Caco-2 (cell line): ENCODE measurements at places on chromosomes 3 and 15. TPM values are rescaled to one million over a fixed set of nuclear protein-coding genes. Genes with fewer than 3 reads are reported as not detected.
A peak's percentile ranks its signal among the peaks of the same experiment; 100 is the strongest.

- H3K4me3 ChIP-seq, result no peak overlapping the region
- no peaks in the 10 kb centered on the region for H3K27me3 ChIP-seq
- H3K4me1 ChIP-seq, result no peaks in the 10 kb centered on the region
- H3K27ac ChIP-seq, result no peak overlapping the region
Observed at GRCh38 chr3:19596408-19596807, 337.6 kb downstream of the EFHB start.

GRCh38 chr3:12553921-12554391 lies 2.9 kb upstream of the MKRN2 start:
- DNase-seq, result no peak
- H3K36me3 ChIP-seq, result no peaks in the 10 kb centered on the region
- peak overlapping the region; percentile 38 for H3K4me3 ChIP-seq
- no peaks in the 10 kb centered on the region for H3K27me3 ChIP-seq

- H3K4me3 ChIP-seq, result no peak overlapping the region
- no peak for DNase-seq
- no peaks in the 10 kb centered on the region for H3K36me3 ChIP-seq
- H3K27ac ChIP-seq, result no peak overlapping the region
- H3K4me1 ChIP-seq, result no peaks in the 10 kb centered on the region
Observed at GRCh38 chr15:77945566-77945965, 131.9 kb downstream of the TBC1D2B start.

DNA sequence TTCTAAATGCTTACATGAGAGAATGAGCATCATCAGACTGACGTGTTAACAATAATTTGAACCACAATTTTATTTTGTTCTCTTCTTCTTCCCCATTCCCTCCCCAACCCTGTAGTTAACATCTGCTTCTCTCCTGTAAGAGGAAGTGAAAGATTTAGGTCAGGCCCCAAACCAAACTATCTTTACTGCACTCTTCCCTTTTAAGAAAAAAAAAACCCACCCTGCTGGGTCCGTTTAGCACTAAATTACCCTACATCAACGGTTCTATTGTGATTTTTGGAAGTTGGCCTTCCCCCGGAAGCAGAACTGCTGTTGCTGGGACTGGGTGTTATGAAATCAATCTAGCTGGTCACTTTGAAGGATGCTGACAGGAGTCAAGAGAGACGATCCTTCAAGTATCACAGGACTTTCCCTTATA lies 49.4 kb downstream of the NFKBIZ start:
- DNase-seq, result no peak
- no peaks in the 10 kb centered on the region for H3K36me3 ChIP-seq
- H3K27ac ChIP-seq, result no peak overlapping the region

Gene EMC7
- total RNA-seq, result 70.2 and 74.2 TPM in 2 replicates

DNA sequence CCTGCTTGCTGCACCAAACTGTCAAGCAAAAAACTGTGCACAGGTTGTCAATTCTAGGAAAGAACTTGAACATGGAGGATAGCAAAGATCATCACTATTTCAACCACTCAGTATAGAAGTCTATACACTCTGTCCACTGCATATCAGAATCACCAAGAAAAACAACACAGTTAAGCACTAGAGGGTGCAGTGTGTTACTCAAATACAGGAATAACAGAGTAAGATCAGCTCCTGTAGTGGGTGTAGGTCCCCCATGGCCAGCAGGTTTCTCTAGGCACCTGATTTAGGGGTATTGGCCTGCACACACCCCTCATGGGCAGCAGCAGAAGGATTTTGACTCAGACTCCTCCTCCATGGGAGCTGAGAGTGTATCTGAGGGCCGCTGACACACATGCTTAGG lies 464.1 kb downstream of the EPHA6 start:
- no peak for DNase-seq
- no peaks in the 10 kb centered on the region for H3K36me3 ChIP-seq
- H3K4me3 ChIP-seq, result no peak overlapping the region

Gene SUMF1
- 22.9 and 24.4 TPM in 2 replicates for total RNA-seq

DNA sequence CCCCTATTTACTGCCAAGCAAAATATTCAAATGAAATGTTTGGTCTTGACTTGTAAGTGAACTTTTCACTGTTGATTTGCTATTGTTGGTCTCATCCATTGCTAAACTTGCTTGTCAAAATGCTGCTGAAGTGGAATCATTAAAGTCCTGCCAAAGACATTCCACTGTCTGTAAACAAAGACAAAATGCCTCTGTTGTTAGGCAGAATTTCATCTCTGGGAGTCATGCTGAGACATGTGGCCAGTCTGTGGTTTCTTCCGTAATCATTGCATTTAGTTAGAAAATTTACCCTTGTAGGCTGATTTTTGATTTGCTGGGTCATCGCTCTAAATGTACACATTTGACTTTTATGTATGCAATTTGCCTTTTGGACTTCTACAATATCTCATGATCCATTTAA lies 577.7 kb downstream of the MECOM start:
- H3K27me3 ChIP-seq, result no peaks in the 10 kb centered on the region
- H3K4me3 ChIP-seq, result no peak overlapping the region
- H3K4me1 ChIP-seq, result no peaks in the 10 kb centered on the region

Gene SLC28A1
- not detected in 2 replicates for total RNA-seq

Gene SSR3
- total RNA-seq, result 177 and 186 TPM in 2 replicates

Gene CSTA
- 1.0 and 1.1 TPM in 2 replicates for total RNA-seq

GRCh38 chr3:44827196-44827595 lies 34.5 kb upstream of the TMEM42 start:
- no peak for DNase-seq
- no peak overlapping the region for H3K27ac ChIP-seq
- H3K36me3 ChIP-seq, result no peaks in the 10 kb centered on the region
- H3K4me1 ChIP-seq, result no peaks in the 10 kb centered on the region
- H3K27me3 ChIP-seq, result no peaks in the 10 kb centered on the region

GRCh38 chr3:109045271-109046040 lies 72.5 kb downstream of the MORC1 start:
- no peak overlapping the region for H3K4me3 ChIP-seq
- H3K27me3 ChIP-seq, result no peaks in the 10 kb centered on the region
- DNase-seq, result no peak
- no peaks in the 10 kb centered on the region for H3K4me1 ChIP-seq
- no peak overlapping the region for H3K27ac ChIP-seq
- no peaks in the 10 kb centered on the region for H3K36me3 ChIP-seq

DNA sequence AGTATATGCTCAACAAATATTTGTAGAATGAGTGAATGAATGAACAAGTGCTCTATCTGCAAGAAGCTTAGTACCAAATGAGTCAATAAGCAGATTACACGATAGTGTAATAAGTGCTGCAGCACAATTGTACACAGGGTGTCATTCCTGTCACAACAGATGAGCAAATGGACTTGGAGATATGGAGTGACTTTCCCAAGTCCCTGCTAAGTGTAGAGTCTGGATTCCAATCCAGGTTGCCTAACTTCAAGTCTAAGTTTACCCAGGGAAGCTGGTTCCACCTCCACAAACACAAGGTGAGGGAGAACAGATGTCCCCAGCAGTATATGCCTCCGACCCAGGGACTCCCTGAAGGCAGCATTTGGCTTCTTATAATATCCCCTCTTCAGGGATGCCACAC lies 77.7 kb upstream of the RAD18 start:
- no peak overlapping the region for H3K27ac ChIP-seq
- H3K4me1 ChIP-seq, result no peaks in the 10 kb centered on the region
- H3K36me3 ChIP-seq, result no peaks in the 10 kb centered on the region
- no peak for DNase-seq
- H3K27me3 ChIP-seq, result no peaks in the 10 kb centered on the region
- no peak overlapping the region for H3K4me3 ChIP-seq

Gene TMC3
- total RNA-seq, result not detected in 2 replicates

Gene AMIGO3
- not detected in 2 replicates for total RNA-seq

DNA sequence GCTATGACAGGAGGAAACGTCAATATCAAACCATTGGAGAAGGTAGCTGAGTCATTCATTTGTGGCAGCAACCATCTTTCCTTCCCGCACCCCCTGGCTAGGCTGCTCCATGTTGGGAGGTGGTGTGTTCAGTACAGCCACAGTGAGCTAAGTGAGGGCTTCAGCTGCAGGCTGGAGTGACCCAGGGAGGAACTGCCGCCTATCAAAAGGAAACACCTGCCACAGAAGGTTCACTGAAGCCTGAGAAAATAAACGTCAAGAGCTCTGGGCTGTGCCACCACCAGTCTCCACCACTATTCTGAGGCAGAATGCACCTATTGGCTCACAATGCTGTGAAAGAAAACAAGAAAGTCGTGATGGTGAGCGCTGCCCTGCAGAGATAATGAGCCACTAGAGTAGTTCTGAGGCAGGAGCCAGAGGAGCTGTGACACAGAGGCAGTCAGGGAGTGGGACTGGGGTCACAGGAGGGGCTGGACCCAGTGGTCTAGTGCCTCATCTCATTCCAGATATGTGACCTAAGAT lies 34.8 kb upstream of the CD47 start:
- no peaks in the 10 kb centered on the region for H3K36me3 ChIP-seq
- H3K4me1 ChIP-seq, result no peaks in the 10 kb centered on the region
- no peaks in the 10 kb centered on the region for H3K27me3 ChIP-seq
- H3K27ac ChIP-seq, result no peak overlapping the region
- DNase-seq, result no peak

DNA sequence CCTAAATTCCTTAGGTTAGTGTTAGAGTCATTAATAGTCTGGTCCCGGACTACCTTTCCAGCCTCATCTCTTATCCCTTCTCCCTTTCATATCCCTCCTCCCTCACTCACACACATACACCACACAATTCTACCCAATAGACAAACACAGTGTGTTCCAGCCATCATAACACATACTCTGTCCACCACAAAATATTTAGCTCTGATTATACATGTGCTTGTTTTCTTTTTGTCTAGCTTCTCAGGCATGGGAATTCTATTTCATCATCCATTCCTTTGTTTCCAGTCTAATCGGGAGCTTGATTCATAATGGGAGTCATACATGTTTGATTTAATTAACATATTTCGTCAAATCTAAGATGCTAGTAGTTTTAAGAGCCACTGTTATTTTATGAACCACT lies 161.8 kb upstream of the BFSP2 start:
- no peaks in the 10 kb centered on the region for H3K36me3 ChIP-seq
- no peaks in the 10 kb centered on the region for H3K27me3 ChIP-seq
- no peak overlapping the region for H3K27ac ChIP-seq
- no peak overlapping the region for H3K4me3 ChIP-seq
- H3K4me1 ChIP-seq, result no peaks in the 10 kb centered on the region

Gene CFAP100
- not detected in 2 replicates for total RNA-seq

Gene VIPR1
- total RNA-seq, result 3.7 and 3.8 TPM in 2 replicates

DNA sequence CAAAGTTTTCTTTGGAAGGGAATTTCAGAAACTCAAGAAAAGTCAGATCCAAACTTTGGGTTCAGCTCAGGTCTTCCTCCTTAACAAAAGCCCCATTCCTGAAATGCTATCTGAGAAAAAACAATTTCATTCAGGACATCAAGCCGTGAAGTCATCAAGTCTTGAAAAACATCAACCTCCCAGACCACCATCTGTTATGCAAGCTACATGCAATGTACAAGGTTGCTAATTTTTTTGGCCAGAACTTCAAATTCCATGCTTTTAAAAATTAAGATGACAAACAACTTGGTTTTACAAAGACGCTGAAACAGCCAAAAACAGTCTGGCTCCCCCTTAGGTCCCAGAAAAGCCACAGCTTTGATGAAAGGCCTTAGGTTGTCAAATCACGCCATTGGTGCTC lies 53.9 kb upstream of the WNT5A start:
- no peaks in the 10 kb centered on the region for H3K4me1 ChIP-seq
- no peak for DNase-seq
- no peak overlapping the region for H3K4me3 ChIP-seq
- H3K36me3 ChIP-seq, result no peaks in the 10 kb centered on the region
- H3K27me3 ChIP-seq, result no peaks in the 10 kb centered on the region

GRCh38 chr15:34650177-34650576 lies 66.7 kb upstream of the GOLGA8B start:
- H3K4me1 ChIP-seq, result no peaks in the 10 kb centered on the region
- no peak overlapping the region for H3K27ac ChIP-seq

GRCh38 chr15:39513936-39514335 lies 66.9 kb upstream of the THBS1 start:
- H3K4me1 ChIP-seq, result no peaks in the 10 kb centered on the region
- H3K27me3 ChIP-seq, result no peaks in the 10 kb centered on the region
- H3K4me3 ChIP-seq, result no peak overlapping the region
- no peaks in the 10 kb centered on the region for H3K36me3 ChIP-seq

- no peaks in the 10 kb centered on the region for H3K36me3 ChIP-seq
- H3K27ac ChIP-seq, result no peak overlapping the region
- H3K4me3 ChIP-seq, result no peak overlapping the region
- H3K27me3 ChIP-seq, result no peaks in the 10 kb centered on the region
- H3K4me1 ChIP-seq, result no peaks in the 10 kb centered on the region
Observed at GRCh38 chr15:85854345-85855097, 59.8 kb upstream of the KLHL25 start.

DNA sequence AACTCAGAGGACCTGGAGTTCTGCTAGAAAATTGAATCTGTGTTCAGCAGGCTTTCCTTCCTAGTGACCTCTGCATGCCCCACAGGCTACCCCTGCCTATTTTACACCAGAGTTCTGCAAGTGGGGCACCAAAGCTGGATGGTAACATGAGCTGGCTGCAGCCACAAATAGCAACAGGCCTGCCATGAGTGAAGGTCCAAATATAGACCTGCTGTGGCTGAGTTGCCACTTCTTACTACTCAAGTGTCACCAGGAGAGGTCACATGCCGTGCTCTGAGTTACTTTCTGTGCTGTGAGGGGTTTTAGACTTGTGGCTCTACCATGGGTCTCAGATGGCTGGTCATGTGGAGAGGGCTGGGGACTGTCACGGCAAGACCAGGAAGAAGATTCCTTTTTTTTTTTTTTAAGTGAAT lies at the start of gene FSD2:
FSD2 (minus strand) TSS at position 76 of the 413 bp plus-strand sequence. CDS start 18,679 bp downstream, outside the sequence.
- no peaks in the 10 kb centered on the region for H3K4me1 ChIP-seq
- H3K27me3 ChIP-seq, result no peaks in the 10 kb centered on the region
- H3K36me3 ChIP-seq, result no peaks in the 10 kb centered on the region
- no peak for DNase-seq
- no peak within 1 kb of the TSS for H3K4me3 ChIP-seq

DNA sequence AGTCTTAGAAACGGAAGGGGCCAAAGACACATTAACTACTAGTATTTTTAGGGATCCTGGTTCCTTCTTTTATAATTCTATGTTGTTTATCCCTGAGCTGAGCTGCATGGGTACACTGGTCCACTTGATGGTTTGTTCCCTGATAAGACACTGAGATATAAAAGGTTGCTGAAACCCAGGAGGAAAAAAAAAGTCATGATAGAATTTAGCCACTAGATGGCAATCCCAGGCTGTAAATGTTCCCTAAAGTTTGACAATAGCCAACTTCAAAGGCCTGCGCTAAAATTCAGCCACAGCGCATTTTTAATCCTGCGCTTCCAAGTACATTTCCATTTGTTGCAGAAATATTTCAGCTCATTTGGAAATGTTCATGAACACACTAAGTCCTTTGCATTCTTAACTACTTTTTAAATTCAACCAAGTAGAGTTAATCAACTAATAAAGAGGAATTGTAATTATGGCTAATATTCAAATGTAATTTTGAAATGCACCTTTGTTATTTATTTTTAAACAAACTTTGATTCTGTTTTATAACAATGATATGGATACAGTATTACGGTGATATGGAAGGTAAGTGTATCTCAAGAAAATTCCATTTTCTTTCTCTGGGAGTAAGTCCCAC lies 249.3 kb upstream of the FEZF2 start:
- H3K36me3 ChIP-seq, result no peaks in the 10 kb centered on the region
- H3K4me1 ChIP-seq, result no peaks in the 10 kb centered on the region
- no peak overlapping the region for H3K27ac ChIP-seq
- H3K27me3 ChIP-seq, result no peaks in the 10 kb centered on the region
- no peak overlapping the region for H3K4me3 ChIP-seq
- no peak for DNase-seq
